Parietal lobe (tissue), 2 donors: ENCODE measurements at places on chromosomes 3 and 15. TPM values are rescaled to one million over a fixed set of nuclear protein-coding genes. Genes with fewer than 3 reads are reported as not detected.

Gene ABTB1
- 16.6 TPM for total RNA-seq

Gene HRG
- not detected for total RNA-seq

Gene NBEAL2
- 16.9 TPM for total RNA-seq

Gene C3orf20
- total RNA-seq, result 0.31 TPM

Gene NR1I2
- 0.63 TPM for total RNA-seq
